ENCODE measurements at places on chromosomes 13 and 19. TPM values are rescaled to one million over a fixed set of nuclear protein-coding genes. Genes with fewer than 3 reads are reported as not detected.

DNA sequence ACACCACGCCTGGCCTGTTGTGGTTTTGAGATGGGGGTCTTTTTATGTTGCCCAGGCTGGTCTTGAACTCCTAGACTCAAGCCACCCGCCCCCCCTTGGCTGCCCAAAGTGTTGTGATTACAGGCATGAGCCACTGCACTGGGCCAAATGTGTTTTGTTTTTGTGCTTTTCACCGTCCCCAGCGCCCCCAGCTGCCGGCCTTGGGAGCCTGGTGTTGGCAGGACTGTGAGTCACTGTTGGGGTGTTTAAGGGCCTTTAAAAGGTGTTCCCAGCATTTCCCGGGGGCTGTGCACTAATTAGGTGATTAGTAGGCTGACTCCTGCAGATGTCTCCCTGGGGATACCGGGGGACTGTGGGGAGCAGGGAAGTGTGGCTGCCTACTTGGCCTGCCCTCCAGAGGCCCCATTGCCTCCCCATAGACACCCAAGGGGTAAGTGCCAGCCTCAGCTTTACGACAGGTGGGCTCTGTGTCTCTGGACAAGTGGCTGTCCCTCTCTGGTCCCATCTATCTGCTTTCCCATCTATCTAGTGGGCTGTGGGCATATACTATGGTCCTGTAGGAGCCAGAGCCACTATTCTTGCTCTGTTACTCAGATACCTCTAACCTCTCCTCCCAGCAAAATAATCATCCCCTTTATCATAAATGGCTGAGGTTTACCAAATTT is 11.8 kb upstream of the TLE5 start:
- peak; percentile 57 for DNase-seq

GRCh38 chr19:38538793-38539528 is 78.8 kb downstream of the MAP4K1 start:
- no peak for DNase-seq

DNA sequence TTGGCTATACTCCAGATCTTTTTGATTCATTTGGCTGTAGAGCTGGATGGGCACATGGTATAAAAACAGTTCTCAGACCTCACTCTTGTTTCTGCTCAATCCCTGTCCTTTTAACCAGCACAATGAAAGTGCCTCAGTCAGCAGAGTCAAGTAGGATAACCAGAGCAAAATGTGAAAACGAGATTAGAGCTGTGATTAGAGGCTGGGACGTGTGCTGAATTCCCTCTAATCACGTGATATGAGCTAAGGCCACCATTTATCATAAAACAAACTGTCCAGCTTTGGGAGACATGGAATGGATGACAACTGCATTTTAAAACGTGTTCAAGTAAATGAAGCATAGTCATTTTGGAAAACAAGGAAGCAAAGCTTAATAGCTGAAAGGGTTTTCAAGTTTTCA is 54.1 kb downstream of the GJA3 start:
- DNase-seq: no peak

- peak; percentile 54 for DNase-seq
These were observed 1.5 kb downstream of the GPC6 start for GRCh38 chr13:93227878-93228642.

GRCh38 chr19:9875796-9876195 is 40.7 kb downstream of the PIN1 start:
- DNase-seq: no peak

DNA sequence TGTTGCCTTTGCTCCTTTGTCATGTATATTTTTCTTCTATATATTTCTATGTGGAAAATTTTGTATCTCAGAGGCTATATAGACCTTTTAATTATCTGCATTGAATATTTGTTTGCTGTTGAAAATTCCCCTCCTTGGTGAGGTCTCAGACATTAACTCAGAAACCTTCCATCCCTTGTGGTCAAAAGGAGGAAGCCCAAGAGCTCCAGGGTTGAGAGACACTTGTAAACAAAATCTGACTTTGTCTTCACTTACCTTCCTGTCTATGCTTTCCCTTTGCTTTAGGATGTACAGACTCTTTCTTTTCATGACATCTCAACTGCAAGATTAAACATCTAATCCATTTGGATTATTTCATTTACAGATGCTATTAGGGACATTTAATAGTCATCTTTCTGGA is 157.5 kb downstream of the PCDH20 start:
- DNase-seq: no peak

DNA sequence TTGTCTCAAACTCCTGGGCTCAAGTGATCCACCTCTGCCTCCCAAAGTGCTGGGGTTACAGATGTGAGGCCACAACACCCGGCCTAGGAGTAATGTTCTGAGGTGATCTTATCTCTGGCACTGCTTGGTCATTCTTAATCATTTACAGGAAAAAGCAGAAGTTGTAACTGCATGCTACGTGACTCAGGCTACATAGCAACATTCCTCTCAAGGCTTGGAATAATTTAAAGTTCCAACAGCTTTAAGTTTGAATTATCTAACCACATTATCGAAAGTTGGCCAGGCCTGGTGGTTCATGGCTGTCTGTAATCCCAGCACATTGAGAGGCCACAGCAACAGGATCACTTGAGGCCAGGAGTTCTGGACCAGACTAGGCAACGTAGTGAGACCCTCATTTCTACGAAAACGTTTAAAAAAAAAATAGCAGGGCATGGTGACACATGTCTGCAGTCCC is 3.9 kb upstream of the B9D2 start:
- DNase-seq: no peak

Gene ATP1A3
- total RNA-seq: 0.83 TPM

Gene TTC9B
- not detected for total RNA-seq
